ENCODE measurements at places on chromosomes 1 and 21.

DNA sequence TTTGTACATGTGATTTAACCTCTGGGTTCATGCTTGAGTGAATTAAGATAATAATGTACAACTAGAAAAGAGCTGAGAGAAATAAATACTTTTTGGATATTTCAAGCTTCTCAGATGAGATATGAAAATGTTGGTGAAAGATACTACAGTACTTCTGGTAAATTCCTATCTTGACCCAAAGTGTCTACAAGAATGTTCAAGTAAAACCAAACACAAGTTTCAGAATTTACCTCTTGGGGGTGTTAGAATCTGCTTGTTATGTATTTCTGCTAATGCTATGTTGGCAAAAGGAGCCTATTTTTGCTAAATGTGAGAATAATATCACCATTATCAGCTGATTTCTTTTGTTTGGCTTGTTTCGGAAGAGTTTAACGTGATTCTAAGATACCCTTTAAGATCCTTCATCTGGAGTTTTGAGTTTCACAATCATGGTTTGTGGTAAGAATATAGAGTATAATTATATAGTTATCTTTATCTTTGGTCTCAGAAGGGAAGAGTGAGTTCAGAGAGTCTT is 388.5 kb downstream of the LMO4 start:
- DNase-seq: no peak

- no peak for DNase-seq
Observed at GRCh38 chr1:225888289-225888897, 553 bp downstream of the LEFTY1 start.

- no peak for DNase-seq
Observed at GRCh38 chr1:62794053-62794452, 10.1 kb downstream of the ATG4C start.

DNA sequence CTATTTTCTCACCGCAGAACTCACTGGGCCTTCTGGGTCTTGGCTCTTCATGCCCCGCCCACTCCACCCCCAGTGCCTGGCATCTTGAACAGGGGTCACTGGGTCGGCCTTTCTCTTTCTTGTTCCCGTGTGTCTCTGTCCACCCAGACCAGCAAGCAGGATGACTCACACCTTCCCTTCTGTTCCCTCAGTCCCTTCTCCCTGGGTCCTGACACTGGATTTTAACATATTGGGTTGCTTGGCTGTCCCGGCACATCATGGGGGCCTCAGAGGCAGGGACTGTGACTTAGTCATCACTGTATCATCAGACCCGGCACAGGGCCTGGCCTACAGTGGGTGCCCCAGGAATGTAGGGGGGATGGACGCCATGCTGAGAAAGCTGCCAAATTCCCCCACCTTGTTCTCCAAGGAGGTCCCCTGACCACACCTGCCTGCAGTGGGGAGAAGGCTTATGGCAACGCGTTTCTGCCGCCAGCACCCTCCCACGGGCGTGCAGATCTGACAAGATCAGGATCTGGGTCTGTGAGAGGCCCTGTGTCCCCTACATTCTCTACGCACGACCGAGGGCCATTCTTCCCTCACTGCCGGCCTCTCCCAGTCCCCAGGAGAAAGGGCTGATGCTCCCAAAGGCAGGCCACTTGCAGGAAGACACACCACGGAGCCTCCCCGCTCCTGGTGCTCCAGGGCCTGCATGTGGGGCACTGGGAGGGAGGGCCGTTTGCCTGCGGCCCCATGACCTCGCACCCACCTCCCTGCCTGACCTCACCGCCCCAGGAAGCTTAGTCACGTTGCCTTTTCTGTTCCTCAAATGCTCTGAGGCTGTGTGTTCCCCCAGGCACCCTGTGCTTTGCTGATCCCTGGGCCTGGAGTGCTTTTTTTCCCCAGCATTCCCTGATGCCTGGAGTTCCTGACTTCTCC is 157.2 kb upstream of the TMEM51 start:
- no peak for DNase-seq

DNA sequence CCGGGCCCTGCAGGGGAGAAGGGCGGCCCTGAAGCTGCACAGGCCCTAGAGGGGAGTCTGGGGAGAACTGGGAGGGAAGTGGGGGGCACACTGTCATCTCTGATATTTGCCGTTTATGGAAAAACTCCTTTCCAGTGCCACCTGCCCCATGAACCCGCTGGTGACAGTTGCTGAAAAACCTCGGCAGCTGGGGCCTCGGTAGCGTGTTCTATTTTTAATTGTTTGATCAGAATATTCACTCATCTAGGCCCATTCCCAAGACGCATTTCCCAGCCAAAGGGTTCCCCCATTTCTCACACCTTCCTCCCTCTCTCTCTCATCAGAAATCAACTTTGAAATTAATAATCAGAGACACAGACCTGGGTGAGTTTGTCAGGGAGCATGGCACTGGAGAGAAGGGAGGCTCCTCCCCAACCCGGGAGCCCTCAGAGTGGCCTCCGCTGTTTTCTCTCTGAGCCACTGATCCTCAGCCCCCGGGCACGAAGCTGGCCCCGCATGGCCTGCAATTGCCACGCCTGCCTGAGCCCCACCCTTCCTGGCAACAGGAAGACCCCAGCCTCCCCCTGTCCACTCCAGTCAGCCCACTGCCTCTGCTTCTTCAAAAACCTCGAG is 111.1 kb downstream of the CASZ1 start:
- no peak for DNase-seq

- no peak for DNase-seq
Observed at GRCh38 chr1:1356166-1356795, 2.1 kb downstream of the MXRA8 start.

DNA sequence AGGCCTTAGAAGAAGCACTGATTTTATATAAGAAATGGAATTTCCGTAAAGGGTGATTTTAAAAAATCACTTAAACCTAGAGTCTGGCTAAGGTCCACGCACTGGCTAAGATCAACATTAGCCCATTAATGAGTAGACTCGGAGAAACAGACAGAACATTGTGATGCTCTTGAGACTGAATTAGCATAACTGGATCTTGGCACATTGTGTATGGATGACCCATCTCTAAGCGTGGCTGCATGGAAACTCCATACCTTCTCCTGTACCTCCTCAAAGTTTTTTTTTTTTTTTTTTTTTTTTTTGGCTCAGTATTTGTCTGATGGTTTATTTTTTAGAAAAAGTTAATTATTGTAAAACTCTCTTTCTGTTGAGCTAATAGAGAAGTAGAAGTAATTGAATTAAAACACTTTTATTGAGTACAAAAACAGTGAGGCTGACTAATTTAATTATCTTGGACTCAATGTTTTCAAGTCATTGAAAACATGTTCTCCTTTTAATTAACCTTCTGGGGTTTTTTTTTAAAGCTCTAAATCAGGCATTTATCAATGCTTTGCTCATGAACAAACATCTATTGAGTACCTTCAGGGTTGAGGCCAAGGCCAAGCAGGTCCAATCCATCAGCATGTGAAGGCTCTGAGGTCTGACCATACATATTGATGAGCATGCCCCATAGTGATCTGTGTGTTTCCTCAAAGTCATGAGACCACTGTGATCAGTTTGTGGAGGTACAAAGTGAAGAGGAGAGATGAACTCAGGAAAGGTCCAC is 74.0 kb downstream of the TLR5 start:
- DNase-seq: no peak

- DNase-seq: no peak
Observed at GRCh38 chr1:36707221-36707620, 224.5 kb upstream of the CSF3R start.

Measured in activated CD8-positive, alpha-beta memory T cell treated with anti-CD3 and anti-CD28 coated beads for 1 hour (primary cell).